ENCODE measurements at places on chromosomes 11 and 22. TPM values are rescaled to one million over a fixed set of nuclear protein-coding genes. Genes with fewer than 3 reads are reported as not detected.

GRCh38 chr22:45740236-45740635, 68.6 kb downstream of the ATXN10 start:
- DNase-seq: no peak

- DNase-seq: no peak
Measured at GRCh38 chr11:122340607-122341290, 224.7 kb upstream of the BLID start.

DNA sequence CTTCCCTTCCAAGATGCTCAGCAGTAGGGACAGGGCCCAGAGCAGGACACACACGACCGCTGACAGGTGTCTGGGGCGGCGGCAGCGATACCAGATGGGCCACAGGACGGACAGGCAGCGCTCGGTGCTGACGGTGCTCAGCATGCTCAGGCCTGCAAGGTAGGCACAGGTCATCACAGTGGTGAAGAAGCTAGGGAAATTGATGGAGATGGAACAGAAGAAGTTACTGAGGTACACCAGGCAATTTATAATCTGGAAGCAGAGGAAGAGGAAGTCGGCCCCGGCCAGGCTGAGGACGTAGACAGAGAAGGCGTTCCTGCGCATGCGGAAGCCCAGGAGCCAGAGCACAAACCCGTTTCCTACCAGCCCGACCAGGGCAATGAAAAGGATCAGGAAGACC, 4.6 kb downstream of the MRGPRX2 start:
- no peak for DNase-seq

DNA sequence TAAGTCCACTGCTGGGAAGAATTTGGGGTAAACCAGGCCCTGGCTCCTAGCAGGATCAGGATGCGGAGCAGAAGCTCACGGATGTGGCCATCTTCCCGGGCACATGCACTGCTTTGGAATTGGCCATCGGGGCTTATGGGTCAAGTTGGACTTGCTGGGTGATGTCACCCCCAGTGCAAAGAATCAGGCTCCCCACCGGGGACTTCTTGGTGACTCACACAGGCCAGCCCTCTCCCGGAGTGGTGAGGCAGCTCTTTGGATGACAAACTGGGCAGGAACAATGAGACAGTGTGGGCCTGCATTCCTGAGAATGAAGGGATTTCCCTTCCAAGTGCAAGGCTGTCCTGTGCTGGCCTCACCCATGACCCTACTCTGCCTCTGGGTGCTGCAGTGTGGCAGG, 128.8 kb upstream of the ANO1 start:
- DNase-seq: peak; percentile 73

DNA sequence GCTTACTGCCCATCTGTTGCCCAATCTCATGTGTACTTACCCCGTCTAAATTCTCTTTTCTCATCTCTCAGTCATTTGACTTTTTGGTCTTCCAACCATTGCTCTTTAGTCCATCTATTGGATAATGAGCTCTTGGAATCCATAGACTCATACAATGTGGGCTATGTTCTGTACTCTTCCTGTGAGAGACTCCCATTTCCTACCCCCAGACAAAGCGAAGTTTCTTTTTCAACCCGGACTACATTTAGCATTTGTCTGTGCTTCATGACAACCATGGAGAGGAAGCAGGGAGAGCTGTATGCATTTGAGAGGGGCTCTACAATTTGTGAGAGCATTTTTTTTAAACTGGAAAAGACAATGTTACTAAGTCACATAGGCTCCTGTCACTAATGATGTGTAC, 4.0 kb upstream of the ARHGAP42 start:
- DNase-seq: no peak

DNA sequence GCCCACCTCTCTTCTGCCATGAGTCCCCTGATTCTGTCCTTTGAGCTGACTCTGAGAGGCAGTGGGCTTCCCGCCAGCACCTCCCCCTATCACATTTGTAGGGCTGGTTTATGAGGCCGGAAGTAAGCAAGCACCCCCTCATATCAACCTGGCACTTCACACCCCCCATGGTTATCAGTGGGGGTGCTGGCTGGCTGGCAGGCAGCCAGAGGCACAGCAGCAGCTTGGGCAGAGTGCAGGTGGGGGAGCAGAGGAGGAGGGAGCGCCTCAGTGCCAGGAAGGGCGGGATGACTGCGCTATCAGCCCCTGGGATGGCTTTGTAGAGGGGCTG, 22.9 kb upstream of the CHRM4 start:
- DNase-seq: no peak

GRCh38 chr11:101034076-101034475, 95.5 kb downstream of the PGR start:
- peak; percentile 27 for DNase-seq

DNA sequence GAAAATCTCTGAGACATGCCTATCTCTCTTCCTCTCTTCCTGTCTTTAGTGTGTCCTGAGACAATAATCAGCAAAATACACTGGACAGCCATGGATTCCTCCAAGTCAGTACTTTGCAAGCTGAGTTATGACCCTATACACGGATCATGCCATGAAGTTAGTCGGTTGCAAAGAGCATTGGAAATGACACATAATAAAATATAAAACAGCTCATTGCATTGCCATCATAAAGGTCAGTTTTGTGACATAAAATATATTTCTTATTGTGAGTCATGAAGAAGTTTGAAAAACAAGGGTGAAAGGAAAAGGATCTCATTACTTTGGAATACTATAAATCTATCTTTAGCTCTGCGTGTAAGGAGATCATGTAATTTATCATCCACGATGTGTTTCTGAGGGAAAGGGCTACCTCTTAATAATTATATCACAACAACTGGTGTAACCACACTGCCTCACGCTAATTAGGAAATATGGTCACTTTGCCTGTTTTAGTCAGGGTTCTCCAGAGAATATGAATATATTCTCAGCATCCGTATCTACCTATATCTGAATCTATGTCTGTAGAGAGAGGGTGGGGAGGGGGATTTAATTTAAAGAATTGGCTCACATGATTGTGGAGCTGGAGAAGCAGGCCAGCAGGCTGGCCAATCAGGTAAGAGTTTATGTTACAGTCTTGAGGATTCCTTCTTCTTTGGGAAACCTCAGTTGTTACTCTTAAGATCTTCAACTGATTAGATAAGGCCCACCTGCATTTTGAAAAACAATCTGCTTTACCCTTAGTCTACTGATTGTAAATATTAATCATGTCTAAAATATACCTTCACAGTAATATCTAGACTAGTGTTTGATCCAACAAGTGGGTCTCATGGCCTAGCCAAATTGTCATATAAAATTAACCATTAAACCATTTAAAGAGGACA, 198.8 kb downstream of the FAT3 start:
- DNase-seq: no peak

- no peak for DNase-seq
Measured at GRCh38 chr11:28730336-28730735, 622.1 kb downstream of the METTL15 start.

- DNase-seq: no peak
Measured at GRCh38 chr11:116333001-116333535, 439.7 kb downstream of the BUD13 start.

DNA sequence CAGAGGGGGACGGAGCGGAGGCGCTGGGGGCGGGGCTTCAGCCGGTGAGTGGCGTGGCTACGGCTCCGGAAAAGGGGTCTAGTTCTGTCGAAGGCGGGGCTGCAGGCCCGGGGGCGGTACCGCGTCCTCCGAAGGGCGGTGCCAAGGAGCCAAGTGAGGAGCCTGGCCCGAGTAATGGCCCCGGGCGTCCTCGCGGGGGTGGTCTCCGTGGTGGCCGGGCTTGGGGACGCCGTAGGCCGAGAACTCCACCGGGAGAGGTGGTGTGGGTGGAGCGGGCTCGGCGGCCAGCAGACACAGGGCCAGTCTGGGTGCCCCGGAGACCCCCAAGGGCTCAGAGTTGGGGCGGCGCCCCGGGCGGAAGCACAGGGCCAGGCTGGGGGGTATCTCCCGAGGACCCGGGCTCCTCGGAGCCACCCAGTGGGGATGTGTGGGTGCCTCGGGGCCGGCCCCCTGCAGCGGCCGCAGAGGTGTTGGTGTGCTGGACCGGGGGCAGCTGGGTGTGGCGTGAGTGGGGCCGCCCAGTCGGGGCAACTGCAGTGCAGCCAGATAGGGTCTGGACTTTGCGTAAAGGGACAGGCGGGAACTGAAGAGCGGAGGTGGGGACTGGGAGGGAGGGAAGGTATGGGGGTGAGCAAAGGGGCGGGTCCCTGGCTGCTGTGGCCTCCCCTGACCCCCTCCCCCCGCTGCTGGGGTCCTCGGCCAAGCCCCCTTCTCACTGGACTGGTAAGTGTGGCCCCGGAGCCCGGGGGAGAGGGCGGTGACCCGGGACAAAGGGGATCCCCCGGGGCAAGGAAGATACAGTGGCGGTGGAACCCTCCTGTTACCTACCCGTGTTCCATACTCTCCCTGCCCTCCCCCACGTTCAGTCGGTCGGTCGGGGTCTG, 838 bp downstream of the FKBP2 start:
- no peak for DNase-seq

GRCh38 chr11:132982772-132983640, 549.3 kb downstream of the OPCML start:
- DNase-seq: no peak

DNA sequence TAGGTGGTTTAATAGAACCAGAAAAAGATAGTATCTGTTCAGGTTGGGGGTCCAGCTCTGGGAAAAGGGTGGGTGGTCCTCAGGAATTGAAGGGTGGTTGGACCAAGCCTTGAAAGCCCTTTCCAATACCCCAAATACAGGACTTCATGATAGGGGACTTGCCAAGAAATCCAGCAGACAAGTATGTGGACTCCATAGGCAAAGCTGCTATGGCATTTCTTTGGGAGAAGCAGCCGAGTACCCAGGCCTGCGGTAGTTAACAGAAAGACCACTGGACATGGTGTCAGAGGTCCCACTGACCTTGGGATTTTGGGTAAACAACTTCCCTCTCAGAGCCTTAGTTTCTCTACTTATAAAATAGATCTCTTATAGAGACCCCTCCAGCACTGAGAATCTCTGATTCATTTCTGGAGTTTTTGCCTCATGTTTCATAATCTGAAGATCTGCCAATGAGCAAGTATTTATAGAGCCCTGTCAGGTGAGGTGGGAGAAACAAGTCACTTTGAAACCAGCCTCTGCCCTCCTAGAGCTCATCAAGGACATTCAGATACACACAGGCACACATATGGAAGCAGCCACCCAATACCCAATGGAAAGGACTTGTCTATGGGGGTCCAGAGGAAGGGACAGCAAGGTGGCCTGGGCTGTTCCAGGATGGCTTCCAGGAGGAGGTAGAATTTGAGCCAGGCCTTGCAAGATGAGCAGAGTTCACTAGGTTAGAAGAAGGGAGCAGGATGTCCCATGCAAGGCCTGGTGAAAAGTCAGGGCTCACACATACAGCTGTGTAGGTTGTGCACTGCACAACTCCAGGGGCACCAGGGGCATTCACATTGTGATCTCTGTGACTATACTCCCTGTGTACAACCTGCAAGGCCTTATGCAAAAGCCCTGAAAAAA, 31.0 kb upstream of the ACCSL start:
- DNase-seq: peak; percentile 39

- DNase-seq: no peak
Measured at GRCh38 chr11:107785401-107785800, 73.2 kb downstream of the SLC35F2 start.

GRCh38 chr11:124511745-124512144, 31.7 kb downstream of the OR8B12 start:
- no peak for DNase-seq

GRCh38 chr11:86386746-86387145, 12.1 kb downstream of the CCDC81 start:
- peak; percentile 47 for DNase-seq

DNA sequence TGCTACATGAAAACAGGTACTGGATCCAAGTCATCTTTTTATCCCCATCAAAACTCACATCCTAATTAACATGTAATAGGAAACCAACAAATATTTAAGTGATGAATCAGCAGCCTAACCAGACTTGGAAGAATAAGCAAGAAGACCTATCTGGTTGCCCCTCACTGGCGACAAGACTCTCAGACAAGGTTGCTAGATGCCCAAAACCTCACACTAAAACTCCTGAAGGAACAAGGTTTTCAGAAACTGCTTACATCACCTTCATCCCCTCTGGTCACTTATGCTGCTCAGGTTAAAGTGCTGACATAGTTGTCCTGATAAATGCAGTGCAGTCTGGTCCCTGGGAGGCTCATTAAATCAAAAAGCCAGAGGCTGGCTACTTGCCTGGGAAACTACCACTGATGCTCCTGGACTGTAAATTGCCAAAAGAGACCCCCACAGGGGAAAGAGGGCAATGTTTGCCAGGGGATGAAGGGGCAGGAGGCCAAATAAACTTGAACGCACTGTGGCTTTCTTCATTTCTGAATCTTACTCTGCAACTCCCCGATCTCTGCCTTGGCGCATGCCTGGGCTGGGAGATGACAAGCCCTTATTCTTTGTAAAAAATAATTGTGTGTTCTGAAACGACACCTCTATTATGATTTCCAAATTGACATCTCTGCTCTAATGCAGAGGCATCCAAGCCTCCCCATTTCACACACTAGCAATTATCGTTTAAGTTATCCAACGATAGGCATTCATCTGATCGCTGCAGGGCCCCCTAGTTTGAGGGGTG, 72.7 kb downstream of the AMBRA1 start:
- DNase-seq: peak; percentile 51

- no peak for DNase-seq
Measured at GRCh38 chr11:4593739-4594138, at the start of gene OR52I1. Gene OR52I1 (plus strand): TSS chr11:4594039. CDS start chr11:4594039, 0 bp downstream.

- DNase-seq: no peak
Measured at GRCh38 chr11:99020352-99021225, at the start of gene CNTN5. Gene CNTN5 (plus strand): TSS chr11:99020949.

- DNase-seq: no peak
Measured at GRCh38 chr11:69055598-69056516, 7.1 kb downstream of the TPCN2 start.

- no peak for DNase-seq
Measured at GRCh38 chr11:122976734-122977469, 4.7 kb downstream of the BSX start.

- no peak for DNase-seq
Measured at GRCh38 chr11:86274503-86274902, 27.5 kb upstream of the HIKESHI start.

DNA sequence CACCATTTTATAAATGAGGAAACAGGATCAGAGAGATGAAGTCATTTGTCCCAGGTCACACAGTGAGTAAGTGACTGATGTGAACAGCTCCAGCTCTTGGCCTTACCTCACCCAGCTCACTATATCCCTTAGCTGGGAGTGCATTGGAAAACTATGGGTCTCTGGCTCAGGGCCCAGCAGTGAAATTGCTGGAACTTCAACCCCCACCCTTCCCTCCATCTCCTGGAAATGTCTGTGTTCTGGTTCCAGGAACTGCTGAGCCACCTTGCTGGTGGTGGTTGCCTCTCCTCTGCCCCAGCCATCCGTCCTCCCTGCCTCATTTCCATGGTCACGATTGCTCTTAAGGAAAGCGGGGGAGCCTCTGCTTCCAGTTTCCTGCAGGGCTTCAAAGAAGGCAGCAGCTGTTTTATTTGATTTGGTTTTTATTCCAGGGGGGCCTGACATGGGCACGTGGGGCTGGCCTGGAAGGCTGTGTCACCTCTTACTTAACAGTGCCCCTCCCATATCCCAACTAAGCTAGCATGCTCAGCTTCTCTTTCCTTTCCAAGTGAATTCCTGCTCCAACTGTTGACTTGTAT, 46.2 kb upstream of the CSTF3 start:
- DNase-seq: peak; percentile 42

- no peak for DNase-seq
Measured at GRCh38 chr11:20041499-20041898, 118.8 kb downstream of the DBX1 start.

RTN4RL2 gene
- 0.90 TPM for total RNA-seq

HEPHL1 gene
- total RNA-seq: not detected

APOC3 gene
- total RNA-seq: not detected

PLEKHA7 gene
- 0.09 TPM for total RNA-seq

C11orf21 gene
- not detected for total RNA-seq

CD3D gene
- not detected for total RNA-seq

APOA4 gene
- total RNA-seq: not detected

TMPRSS5 gene
- 0.09 TPM for total RNA-seq

OR51D1 gene
- total RNA-seq: not detected

BRSK2 gene
- not detected for total RNA-seq

MFRP gene
- 0.08 TPM for total RNA-seq

NAALAD2 gene
- 7.9 TPM for total RNA-seq
